ENCODE measurements at places on chromosomes 13 and 19. TPM values are rescaled to one million over a fixed set of nuclear protein-coding genes. Genes with fewer than 3 reads are reported as not detected.

- no peak for DNase-seq
Measured at GRCh38 chr13:49516467-49516866, 20.7 kb downstream of the PHF11 start.

ANKRD24 gene
- 1.2 TPM for total RNA-seq

DNA sequence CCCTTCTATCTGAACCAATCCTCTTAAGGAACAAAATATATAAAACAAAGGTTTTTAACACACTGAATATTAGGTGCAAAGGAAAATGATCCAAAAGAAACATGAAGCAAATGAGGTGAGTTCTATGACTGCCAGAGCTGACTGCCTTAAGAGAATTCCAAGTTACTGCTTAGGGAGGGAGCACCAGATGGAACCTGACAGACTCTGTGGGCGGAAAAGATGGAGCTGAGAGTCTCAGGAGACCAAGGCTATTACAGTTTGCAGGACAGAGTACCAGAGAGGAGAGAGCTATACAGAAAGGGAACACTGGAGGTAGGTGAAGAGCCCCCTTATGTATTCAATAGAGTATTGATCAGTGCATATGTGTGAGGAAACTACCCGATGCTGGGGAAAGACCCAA, 87.2 kb downstream of the B3GLCT start:
- DNase-seq, result no peak

HS6ST3 gene
- total RNA-seq, result 0.07 TPM

PRR36 gene
- not detected for total RNA-seq

DNA sequence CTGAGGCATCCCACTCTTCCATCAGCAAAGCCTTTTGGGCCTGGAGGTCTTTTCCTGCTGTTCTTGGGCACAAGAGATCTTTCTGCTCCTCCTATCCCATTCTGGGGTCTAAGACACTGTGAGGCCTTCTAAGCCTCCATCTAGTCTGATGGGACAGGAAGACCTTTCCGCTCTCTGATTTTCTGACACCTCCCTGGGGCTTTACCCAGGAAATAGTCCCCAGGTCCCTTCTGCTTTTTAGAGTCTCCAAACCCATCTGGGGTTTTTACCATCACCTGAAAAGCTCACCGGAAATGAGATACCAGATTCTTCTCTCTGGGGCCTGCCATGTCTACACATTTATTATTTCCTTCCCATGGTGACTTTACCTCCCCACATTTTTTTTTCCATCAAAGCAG, 21.1 kb downstream of the CLEC17A start:
- DNase-seq, result no peak

DNA sequence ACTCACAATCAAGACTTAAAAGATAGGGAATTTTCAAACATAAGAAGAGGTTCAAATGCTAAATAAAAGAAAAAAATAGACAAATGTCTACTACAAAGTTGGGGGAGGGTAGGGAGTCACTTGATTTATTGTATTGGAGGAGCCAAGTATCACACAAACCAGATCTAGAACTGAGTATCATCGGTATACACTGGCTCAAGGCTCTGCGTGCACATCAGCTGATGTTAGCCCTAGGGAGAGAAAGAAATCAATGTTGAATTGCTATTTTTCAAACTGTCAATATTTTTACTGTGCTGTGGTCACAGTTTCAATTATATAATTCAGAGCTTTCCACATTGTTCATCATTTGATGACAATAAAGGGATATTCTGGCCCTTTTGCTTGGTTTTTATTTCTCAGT, 54.9 kb upstream of the RXFP2 start:
- DNase-seq, result no peak

- DNase-seq, result no peak
Measured at GRCh38 chr13:25169951-25170553, 2.0 kb downstream of the AMER2 start.

DNA sequence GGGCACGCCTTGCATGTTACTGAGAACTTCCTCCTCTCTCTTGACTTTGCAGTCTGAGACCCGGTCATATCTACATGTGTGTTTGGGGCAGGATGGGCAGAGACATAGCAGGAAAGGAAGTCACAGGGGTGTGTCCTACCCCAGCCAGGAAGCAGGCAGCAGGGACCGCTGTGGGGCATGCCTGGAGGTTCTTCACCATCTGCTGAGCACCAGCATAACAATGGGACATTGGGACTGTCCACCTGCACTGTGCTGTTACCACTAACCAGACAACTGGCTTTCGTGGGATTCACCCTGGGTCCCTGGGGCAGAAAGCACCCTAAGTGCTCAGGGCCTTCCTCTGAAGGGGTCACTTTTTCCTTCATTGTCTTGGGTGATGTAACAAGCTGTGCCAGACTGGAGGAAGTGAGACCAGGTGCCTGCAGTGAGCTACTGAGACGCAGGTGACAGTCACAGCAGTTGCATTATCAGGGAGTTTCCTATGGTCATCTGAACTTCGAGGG, 2.6 kb upstream of the HAUS5 start:
- no peak for DNase-seq

- DNase-seq, result no peak
Measured at GRCh38 chr13:40875583-40875982, 86.2 kb downstream of the SLC25A15 start.

DNA sequence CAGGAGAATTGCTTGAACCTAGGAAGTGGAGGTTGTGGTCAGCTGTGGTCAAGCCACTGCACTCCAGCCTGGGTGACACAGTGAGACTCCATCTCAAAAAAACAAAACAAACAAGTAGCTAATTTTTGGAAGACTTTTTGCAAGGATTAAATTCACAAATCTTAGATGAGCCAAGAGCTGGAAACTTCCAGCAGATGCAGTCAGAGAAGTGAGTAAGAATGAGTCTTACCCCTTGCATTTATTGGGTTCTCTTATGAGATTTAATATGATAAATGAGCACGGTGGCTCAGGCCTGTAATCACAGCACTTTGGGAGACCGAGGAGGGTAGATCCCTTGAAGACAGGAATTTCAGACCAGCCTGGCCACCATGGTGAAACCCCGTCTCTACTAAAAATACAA, 44.9 kb upstream of the NBEA start:
- no peak for DNase-seq

DNA sequence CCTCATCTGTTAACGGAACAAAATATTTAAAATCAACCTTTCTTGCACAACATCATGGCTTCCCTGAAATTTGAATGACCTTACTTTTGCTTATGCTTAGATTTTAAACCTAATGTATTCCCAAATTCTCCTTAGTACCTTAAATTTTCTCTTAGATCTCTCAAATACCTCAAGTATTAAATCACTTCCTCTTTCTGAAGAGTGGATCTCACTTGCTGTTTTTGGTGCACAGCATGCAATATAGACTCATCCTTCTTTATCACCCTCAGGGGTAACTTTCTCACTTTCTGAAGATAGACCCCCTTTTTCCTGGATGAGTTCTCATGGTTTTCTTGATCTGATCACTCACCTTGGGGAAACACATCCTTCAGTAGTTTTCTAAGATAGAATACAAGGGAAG, 871.7 kb downstream of the DACH1 start:
- no peak for DNase-seq

ACER1 gene
- total RNA-seq, result not detected

- DNase-seq, result no peak
Measured at GRCh38 chr19:1325568-1326294, 40.1 kb downstream of the EFNA2 start.

DNA sequence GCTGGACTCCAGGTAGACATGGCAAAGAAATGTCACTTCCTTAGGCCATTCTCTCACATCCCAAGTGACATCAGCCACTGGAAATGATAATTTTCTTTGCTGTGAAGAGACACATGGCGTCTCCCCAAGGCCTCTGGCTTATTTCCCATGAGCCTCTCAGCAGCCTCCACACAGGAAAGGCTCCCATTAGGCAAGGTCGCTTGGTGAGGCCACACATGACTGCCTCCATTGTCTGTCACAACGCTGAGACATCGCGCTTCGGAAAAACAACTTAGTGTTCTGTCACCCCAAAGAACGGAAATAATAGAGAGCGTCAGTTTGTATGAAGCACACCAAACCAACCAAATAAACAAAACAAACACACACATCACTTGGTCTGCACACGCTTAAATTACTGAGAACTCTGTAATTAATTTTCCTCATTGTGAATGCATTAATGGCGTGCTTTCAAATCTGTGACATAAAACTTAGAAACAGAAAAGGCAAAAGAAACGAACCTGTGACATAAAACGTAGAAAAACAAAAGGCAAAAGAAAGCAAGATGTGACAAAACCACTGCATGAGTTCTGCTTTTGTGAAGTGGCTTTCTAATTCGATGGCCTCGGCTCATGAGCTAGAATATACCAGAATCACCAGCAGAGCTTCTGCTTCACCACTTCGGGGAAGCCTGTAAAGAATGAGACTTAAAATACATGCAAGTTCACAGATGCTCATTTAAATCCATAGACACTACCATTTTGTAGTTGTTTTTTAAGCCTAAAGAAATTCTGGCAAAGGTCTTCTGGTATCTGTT, 404.2 kb upstream of the SGCG start:
- DNase-seq, result no peak

- DNase-seq, result no peak
Measured at GRCh38 chr13:42626176-42626860, 52.4 kb downstream of the TNFSF11 start.

- DNase-seq, result no peak
Measured at GRCh38 chr13:112835796-112836195, 133.2 kb upstream of the MCF2L start.

ZNF573 gene
- 9.7 TPM for total RNA-seq

GRCh38 chr13:79037197-79037596, 368.9 kb downstream of the RBM26 start:
- DNase-seq, result no peak

DNA sequence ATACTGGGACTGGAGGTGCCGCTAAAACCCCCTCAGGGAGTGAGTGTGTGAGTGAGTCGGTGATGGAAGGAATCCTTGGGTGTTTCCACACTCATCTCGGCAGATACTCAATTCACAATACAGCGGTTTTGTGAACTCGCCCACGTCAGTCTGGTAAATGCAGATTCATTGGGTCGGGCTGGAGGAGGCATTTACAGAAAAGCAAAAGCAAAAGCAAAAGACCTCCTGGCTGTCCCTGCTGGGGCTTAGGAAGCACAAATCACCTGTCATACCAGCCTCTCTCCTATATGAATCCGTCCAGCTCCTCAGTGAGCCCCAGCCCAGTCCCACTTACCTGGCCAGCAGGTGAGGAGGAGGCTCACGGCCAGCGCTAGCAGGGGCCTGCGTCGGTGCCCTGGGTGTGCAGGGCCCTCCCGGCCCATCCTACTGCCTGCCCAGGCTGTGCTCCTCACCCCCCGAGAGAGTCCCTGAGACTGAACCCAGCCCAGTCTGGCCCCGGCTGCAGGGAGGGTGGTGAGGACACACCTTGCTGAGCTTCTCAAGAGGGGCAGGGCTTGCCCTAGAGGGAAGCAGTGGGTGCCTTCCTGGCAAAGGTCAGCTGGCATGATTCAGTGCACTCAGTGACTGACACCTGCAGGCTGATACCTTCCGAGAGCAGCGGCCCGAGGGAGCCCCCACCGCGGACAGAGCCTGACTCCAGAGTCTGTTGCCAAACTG, at the start of gene MUC16:
Gene MUC16 (minus strand): TSS at position 475 of the 717 bp plus-strand sequence.
- no peak for DNase-seq

SHANK1 gene
- 0.39 TPM for total RNA-seq

DNA sequence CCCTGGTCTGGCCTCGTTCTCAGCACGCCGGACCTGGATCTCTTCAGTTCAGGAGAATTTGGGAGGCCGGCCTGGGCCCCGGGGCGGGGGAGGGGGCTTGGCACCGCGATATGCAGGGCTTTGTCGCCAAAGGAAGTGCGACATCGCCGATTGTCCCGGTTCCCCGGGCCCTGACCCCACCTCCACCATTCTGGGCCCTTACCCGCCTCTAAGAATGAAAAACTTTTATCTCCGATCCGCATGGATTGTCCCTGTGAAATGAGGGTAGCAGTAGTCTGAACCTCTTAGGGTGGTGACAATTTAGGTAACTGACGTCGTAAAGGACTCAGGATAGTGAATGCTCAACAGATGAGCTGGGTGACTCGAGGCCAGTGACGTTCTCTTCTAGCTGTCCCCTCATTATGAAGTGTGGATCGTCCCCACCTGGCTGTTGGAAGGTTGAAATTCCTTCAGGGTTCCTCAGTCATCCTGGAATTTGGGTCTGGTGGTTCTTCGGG, 650 bp downstream of the DDA1 start:
- DNase-seq, result no peak

GRCh38 chr13:47094734-47095434, 198.0 kb upstream of the HTR2A start:
- DNase-seq, result no peak

DNA sequence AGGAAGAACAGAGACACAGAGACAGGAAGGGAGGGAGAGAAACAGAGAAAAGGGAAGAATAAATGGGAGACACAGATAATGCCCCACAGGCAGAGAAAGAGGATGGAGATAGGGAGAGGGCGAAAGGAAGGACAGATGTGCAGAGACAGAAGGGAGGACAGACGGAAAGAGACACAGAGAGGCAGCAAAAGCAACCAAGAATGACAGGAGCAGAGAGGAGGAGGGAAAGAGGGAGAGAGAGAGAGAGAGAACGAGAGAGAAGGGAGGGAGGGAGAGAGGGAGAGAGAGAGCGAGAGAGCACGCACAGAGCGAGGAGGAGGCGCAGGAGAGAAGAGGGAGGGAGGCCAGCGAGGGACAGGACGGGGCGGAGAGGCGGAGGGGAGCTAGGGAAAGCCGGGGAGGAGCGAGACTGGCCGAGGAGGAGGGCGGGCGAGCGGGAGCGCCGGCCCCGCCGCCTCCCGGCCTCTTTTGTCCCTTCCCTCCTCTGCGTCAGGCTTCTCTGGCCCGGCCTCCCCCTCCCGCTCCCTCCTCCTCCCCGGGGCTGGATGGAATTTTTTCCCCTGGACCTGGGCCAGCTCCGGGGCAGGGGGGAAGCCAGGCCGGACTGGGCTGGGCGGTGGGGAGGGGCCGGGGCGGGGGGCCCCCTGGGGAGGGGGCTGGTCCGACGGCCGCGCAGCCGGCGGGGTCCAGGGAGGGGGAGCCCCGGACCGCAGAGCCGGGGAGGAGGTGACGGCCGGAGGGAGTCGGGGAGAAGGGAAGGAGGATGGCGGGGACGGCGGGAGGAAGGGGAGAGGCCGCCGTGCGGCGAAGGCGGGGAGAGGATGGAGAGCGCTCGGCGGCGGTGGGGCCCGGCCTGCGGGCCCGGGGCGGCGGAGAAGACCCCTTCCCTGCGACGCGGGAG, 4.2 kb upstream of the SPACA6 start:
- DNase-seq, result peak; percentile 92

DNA sequence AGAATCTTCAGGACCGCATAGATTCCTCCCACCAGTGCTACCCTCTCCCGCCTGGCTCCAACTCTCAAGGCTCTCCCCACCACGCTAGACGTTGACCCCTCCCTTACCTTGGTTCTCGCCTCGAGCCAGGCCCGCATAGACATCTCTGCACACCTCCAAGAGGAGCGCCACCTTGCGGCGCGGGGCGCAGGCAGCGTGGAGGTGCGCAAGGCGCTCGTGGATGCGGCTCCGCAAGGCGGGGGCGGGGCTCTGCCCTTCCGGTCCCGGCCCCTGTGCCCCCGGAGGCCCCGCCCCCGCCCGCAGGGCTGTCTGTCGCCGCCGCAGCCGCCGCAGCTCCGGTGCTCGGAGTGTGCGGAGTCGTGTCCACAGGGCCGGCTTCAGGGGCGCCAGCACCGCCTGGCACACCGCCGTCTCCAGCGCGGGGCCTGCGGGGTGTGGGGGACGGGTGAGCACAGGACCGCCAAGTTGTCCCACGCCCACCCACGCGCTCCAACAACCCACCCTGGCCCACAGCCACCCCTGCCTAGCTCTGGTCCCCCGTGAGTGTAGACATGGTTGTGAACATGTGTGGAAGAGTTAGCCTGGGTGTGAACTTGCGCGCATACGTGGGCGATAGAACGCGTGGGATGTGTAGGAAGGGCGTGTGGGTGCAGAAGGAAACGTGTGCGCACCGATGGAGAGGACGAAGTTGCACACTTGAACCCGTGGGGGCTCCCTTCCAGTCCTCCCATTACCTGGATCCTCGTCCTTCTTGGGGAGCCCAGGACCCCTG, 8.1 kb downstream of the RINL start:
- peak; percentile 89 for DNase-seq

PSG3 gene
- total RNA-seq, result not detected
